Stimulated activated CD4-positive, alpha-beta T cell treated with anti-CD3 and anti-CD28 coated beads, Interleukin-4, amount 100 ng/mL, for 4 hours (primary cell): ENCODE measurements at places on chromosomes 16 and 17.

DNA sequence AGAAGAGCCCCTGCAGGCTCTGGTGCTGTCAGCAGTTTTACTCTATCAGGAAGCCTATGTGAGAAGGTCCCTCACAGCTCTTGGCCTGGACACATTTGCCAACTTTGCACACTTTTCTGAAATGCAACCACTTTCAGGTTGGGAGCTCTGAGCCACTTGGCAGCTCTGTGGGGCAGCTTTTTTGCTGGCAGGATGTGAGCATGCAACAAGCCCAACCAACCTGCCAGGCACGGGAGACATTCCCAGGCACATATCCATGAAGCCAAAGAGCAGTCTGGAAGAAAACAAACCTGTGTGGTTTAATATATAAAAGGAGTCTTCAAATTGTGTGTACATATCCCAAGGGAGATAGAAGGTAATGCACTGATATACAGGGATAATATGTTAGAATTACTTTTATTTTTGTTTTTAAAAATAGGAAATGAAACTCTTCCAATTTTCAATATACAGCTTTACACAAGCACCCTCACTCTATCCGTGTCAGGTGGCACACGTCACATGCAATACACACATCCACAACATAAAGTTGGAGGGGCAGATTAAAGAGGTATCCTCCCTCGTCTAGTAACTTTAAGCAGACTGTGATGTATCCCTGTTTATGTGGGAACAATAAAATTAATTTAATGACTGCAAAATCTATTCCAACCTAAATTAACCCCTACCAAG, 57.4 kb upstream of the COX10 start:
- DNase-seq = no peak

DNA sequence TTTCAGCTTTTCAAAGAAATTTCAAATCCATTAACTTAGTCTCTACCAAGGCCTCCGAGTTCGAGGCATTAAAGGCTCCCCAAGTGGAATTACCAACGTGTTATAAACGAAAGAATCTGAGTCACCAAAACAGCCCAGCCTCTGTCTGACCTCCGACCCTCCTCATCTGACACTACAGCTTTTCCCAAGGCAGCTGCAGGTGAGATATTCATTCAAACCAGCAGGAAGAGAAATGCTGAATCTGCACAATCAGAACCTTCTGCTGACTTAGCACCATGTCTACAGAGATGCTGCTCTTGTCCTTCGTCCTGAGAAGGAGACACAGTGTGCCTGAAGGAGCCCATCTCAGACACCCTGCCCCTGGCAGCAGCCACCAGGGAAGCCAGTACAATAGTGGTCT, 30.5 kb downstream of the GRIN2A start:
- DNase-seq = no peak

DNA sequence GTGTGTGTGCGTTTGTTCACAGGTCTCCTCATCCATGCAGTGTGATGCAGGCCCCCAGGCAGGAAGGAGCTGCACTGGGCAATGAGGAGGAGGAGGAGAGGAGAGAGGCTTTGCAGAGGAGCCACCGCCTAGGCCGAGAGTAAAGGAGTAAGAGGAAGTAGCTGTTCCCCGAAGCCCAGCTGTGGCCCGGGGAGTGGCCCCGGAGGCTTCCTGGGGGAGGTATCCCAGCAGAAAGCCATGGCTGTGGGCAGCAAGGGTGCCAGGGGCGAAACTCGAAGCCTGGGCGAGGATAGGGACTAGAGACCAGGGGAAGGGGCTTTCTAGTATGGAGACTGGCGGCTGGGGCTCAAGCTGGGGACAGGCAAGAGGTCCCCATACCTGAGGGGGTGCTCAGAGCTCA, 12.2 kb downstream of the C16orf95 start:
- no peak for DNase-seq

GRCh38 chr16:46801428-46802049, 29.4 kb downstream of the C16orf87 start:
- no peak for DNase-seq

- no peak for DNase-seq
These were observed 43.1 kb downstream of the PIK3R5 start for GRCh38 chr17:8922451-8922850.

DNA sequence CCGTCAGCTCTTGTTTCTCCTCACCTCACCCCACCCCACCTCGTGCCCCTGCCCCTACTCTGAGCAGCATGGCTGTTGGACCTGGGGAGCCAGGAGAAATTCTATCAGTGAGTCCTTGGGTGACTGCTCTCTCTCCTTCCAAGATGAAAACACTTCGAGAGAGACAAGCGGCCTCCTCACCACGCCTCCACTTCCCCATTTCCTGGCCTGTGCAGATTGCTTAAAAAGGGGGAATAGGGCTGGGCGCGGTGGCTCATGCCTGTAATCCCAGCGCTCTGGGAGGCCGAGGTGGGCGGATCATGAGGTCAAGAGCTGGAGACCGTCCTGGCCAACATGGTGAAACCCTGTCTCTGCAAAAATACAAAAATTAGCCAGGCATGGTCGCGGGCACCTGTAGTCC, 9.5 kb downstream of the DLX4 start:
- DNase-seq = no peak

GRCh38 chr16:86932130-86932982, 354.0 kb downstream of the FOXL1 start:
- DNase-seq = no peak

DNA sequence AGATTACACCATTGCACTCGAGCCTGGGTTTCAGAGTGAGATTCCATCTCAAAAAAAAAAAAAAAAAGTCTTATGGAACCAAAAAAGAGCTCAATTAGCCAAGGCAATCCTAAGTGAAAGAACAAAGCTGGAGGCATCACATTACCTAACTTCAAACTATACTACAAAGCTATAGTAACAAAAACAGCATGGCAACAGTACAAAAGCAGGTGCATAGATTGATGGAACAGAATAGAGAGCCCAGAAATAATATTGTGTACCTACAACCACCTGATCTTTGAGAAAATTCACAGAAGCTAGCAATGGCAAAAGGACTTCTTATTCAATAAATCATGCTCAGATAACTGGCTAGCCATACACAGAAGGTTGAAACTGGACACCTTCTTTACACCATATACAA, 24.7 kb upstream of the CCL2 start:
- no peak for DNase-seq

- DNase-seq = no peak
These were observed 29.0 kb downstream of the RTN4RL1 start for GRCh38 chr17:1995907-1996799.

GRCh38 chr17:63827801-63828221, 348 bp upstream of the FTSJ3 start:
- no peak for DNase-seq

DNA sequence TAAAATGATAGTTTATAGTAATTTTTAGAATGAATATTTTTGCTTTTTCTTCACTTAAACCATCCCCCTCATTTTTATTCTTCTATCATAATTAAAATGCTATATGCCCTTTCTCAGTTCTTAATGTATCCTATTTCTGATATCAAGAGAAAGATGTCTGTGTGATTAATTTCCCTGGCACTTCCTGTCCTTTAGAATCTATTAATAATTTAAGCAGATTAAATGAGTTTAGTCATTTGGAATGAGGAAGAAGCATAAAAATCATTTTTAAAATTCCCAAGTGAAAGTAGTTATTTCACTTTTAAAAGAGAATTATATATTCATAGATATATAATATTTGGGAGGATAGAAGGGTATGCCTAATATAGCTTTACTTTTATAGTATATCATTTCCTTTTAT, 27.8 kb upstream of the CDR2 start:
- no peak for DNase-seq

GRCh38 chr16:49478616-49479015, 105.0 kb downstream of the C16orf78 start:
- DNase-seq = no peak

GRCh38 chr17:29376667-29377270, 13.4 kb upstream of the TAOK1 start:
- DNase-seq = no peak

- no peak for DNase-seq
These were observed 58.1 kb downstream of the SLFN11 start for GRCh38 chr17:35315283-35315682.

DNA sequence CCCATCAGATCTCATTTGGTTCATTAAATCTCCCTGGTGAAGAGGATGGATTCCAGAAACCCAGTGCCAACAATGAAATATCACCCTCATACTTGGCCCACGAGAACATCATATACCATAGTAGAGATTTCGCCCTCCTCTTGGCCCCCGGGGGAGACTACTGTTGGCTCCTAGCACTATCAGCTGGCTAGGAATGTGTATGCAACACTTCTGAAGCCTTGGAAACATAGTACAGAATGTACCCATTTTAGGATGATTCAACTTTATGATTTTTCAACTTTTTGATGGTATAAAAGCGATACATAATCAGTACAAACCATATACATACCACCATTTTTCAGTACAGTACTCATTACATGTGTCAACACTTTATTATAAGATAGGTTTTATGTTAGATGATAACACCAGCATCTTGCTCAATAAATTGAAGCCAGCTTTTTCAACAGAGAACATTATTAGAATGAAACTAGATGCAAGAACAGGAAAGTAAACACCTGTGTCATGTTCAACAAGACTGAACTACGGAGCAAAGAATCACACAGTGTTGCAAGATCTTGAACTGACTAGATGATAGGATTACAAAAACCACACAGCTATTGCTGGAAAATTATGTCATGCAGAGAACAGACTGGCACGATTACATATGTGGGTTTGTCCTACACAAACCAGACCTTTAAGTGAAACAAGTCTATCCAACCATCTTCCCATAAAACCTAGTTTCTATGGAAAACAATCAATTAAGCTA, 17.2 kb downstream of the RSL1D1 start:
- no peak for DNase-seq

GRCh38 chr17:31355935-31356334, 34.5 kb upstream of the EVI2A start:
- no peak for DNase-seq

GRCh38 chr17:44770166-44770925, 11.6 kb downstream of the ADAM11 start:
- DNase-seq = no peak

DNA sequence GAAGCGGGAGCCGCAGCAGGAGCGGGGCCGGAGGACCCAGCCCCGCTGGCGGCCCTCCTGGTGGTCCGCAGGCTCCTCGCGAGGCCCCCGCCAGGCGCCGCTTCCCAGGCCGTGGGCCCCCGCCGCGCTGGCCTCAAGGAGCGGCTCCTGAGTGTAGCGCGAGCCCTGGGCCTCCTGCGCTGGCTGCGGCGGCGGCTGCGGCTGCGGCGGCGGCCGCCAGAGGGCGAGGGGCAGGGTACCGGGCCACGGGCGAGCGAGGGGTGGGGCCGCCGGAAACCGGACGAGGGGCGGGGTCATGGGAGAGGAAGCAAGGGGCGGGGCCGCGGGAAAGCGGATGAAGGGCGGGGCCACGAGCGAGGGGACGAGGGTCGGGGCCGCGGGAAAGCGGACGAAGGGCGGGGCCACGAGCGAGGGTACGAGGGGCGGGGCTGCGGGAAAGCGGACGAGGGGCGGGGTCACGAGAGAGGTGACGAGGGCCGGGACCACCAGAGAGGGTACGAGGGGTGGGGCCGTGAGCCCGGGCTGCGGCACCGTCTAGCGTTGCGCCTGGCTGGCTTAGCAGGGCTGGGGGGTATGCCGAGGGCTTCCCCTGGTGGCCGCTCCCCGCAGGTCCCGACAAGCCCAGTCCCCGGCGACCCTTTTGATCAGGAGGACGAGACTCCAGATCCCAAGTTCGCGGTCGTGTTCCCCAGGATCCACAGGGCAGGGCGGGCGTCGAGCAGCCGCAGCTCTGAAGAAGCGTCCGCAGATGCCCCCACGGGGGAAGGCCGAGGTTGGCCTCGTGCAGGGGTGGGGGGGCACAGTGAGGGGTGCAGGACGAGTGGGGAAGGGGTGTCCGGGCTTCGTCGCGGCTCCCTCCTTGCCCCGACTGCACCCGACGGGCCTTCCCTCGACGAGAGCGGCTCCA, 1.7 kb downstream of the MYO15B start:
- DNase-seq = peak; percentile 99

- DNase-seq = no peak
These were observed 11.2 kb downstream of the PDZD9 start for GRCh38 chr16:21989751-21990150.

- no peak for DNase-seq
These were observed 130.7 kb downstream of the C16orf95 start for GRCh38 chr16:87186446-87186845.

DNA sequence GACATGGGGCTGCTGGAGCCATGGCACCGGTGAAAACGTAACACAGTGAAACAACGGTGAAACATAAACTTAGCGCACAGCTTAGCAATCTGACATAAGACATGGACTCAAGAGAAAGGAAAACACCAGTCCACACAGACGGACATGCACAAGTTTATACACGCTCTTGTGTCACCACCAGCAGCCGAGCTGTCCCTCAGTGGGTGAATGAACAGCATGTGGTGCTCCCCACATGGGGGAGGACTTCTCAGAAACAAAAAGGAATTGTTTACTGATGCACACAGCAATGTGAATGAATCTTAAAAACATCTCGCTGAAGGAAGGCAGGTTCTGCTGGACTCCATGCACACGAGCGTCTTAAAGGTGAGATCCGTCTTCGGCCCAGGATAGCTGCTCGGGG, 34.2 kb downstream of the KLHDC4 start:
- no peak for DNase-seq

GRCh38 chr17:77666462-77666861, 292.0 kb upstream of the TNRC6C start:
- no peak for DNase-seq

DNA sequence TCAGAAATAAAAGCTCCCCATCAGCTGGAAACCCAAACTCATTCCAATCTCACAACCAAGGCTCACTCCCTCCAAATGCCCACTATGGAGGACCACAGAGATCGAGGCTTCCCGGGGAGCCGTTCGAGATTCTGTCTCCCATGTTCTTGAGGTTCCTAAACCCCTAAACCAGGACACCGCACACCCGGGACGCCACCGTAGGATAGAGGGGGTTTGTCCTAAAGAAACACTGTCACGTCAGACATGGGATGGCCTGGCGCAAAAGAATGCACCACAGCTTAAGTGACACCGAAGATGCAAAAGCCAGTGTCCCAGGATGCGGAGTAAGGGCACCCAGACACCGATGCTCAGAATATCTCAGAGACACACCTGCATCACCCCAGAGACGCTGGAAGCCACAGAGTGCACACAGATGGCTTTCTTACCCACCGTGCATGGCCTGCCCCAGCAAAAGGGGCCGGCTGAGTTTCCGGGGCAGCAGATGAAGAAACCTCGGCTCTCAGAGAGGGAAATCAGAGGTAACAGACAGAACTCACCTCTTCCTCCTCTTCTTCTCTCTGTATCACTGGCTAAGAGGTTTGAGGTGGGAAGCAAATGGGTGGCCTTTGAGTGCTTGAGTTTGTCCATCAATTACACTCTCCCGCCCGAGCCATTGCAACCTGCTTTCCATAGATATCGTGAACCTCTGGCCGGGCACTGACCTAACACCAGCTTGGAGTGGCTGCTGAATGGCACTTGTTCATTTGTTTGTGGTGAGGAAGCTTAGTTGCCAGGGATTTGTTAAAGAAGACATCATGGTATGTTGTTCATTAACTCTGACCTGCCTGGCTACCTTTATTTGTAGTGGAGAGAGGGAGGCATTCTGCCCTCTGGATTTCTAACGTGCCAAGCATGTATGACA, 65.1 kb upstream of the TNRC6C start:
- DNase-seq = no peak
